Stimulated activated CD8-positive, alpha-beta memory T cell treated with anti-CD3 and anti-CD28 coated beads, Interleukin-4, amount 100 ng/mL, for 1 hour (primary cell): ENCODE measurements at places on chromosomes 13 and 19.

- DNase-seq = no peak
Measured at GRCh38 chr19:11570039-11570462, 7.4 kb downstream of the ACP5 start.

DNA sequence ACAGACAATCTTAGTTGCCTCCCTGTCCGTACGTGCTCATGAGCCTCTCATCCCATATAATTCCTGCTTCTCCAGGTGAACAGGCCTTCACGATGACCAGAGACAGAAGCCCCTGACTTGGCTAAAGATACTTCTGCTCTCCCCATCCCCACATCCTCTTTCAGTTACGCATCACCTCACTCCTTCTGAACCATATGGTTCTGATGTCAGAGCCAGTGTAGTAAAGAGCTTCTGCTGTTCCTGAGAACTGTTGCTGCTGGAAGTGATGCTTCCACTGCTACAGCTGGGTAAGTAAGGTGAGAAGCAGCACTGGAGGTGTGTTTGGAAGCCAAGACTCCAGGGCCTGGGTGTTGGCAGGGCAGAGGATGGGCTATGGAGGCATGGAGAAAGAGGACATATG, 12.9 kb downstream of the SIGLECL1 start:
- no peak for DNase-seq

GRCh38 chr13:106522898-106523525, 12.4 kb downstream of the EFNB2 start:
- DNase-seq = no peak

GRCh38 chr13:51065372-51066090, 45.5 kb downstream of the C13orf42 start:
- no peak for DNase-seq

- no peak for DNase-seq
Measured at GRCh38 chr13:39185326-39185725, 147.1 kb downstream of the NHLRC3 start.

- DNase-seq = peak; percentile 73
Measured at GRCh38 chr19:10478903-10479384, 24.2 kb downstream of the KEAP1 start.

GRCh38 chr19:16141043-16141442, 2.4 kb upstream of the HSH2D start:
- no peak for DNase-seq

DNA sequence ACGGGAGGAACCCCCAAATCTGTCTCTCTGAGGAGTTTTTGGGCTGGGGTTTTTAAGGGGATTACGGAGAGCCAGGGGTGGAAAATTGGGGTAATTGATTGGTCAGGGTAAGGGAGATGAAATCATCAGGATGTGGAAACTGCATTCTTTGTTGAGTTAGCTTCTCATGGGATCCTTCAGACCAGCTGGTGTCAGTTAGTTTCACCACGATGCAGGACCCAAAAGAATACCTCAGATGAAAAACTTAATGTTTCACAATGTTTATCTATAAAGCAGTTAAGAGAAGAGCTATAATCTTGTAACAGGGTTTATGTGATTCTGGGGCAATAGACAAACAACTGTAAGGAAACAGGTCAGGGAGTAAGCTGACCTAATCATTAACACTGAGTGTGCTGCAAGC, 230.8 kb downstream of the POU4F1 start:
- no peak for DNase-seq
